ENCODE measurements at places on chromosomes 1 and 21. TPM values are rescaled to one million over a fixed set of nuclear protein-coding genes. Genes with fewer than 3 reads are reported as not detected.

The WDR77 gene
- total RNA-seq: 36.8 TPM

The GLIS1 gene
- total RNA-seq: 0.17 TPM

The S100A7 gene
- not detected for total RNA-seq

The PAPPA2 gene
- 0.46 TPM for total RNA-seq

The CFAP141 gene
- 5.4 TPM for total RNA-seq

GRCh38 chr1:21216835-21217811, 40.4 kb upstream of the EIF4G3 start:
- peak; percentile 23 for DNase-seq
- no peaks in the 10 kb centered on the region for H3K27me3 ChIP-seq
- H3K36me3 ChIP-seq: no peaks in the 10 kb centered on the region

DNA sequence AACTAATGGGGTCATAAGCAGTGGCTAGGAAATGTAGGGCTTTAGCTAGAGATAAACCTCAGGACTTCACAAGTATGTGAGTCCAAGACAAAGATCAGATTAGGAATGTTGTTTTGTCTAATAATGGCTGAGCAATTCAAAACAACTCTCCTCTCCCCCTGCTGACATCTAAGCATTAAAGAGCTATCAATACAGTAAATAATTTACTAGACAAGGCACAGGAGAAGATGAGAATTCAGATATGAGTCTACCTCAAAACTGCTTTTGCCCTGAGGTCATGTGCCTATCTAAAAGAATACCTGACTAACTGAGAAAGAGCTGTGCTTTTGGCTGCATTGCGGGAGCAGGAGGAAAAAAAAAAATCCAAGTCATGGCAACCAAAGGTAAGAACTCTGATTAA, 86.8 kb downstream of the SPATA17 start:
- no peaks in the 10 kb centered on the region for H3K36me3 ChIP-seq
- no peaks in the 10 kb centered on the region for H3K27me3 ChIP-seq
- no peak for DNase-seq
- H3K4me1 ChIP-seq: no peaks in the 10 kb centered on the region

- H3K4me3 ChIP-seq: no peak overlapping the region
- H3K27me3 ChIP-seq: no peaks in the 10 kb centered on the region
- no peak overlapping the region for H3K27ac ChIP-seq
- no peak for DNase-seq
These were observed 32.5 kb downstream of the IQGAP3 start for GRCh38 chr1:156539818-156540355.

DNA sequence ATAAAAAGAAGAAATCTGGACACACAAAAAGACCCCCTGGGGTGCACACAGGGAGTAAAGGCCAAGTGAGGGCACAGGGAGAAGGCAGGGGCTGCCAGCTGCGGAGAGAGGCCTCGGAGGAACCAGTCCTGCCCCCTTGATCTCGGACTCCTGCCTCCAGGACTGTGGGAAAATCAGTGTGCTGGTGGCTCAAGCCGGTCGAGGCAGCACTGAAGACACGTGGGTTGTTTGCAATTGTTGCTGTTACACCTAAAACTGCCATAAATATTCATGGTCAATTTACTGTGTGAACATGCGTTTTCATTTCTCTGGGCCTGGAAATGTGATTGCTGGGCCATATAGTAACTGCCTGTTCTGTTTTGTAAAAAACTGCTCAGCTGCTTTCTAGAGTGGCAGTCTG, 18.5 kb downstream of the IBA57 start:
- H3K4me3 ChIP-seq: no peak overlapping the region
- H3K4me1 ChIP-seq: no peaks in the 10 kb centered on the region
- no peaks in the 10 kb centered on the region for H3K27me3 ChIP-seq
- no peak for DNase-seq
- no peaks in the 10 kb centered on the region for H3K36me3 ChIP-seq
- H3K27ac ChIP-seq: no peak overlapping the region

DNA sequence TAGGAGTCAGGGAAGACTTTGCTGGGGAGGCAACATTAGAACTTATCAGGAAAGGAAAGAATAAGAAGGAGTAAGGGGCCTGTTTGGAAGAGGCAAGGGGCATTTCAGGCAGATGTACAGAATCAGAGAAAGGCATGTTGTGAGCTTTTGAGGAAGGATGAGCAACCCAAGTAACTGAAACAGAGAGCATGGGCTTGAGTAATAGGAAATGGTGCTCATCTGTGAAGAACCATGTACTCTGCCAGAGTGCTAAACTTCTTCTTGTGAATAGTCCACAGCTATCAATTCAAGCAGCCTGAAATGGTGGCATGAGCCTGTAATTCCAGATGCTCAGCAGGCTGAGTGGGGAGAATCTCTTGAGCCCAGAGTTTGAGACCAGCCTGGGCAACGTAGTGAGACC, 19.2 kb upstream of the PIGK start:
- H3K36me3 ChIP-seq: no peaks in the 10 kb centered on the region
- no peak overlapping the region for H3K27ac ChIP-seq
- H3K4me1 ChIP-seq: no peaks in the 10 kb centered on the region
- no peak for DNase-seq
- no peaks in the 10 kb centered on the region for H3K27me3 ChIP-seq
- no peak overlapping the region for H3K4me3 ChIP-seq

DNA sequence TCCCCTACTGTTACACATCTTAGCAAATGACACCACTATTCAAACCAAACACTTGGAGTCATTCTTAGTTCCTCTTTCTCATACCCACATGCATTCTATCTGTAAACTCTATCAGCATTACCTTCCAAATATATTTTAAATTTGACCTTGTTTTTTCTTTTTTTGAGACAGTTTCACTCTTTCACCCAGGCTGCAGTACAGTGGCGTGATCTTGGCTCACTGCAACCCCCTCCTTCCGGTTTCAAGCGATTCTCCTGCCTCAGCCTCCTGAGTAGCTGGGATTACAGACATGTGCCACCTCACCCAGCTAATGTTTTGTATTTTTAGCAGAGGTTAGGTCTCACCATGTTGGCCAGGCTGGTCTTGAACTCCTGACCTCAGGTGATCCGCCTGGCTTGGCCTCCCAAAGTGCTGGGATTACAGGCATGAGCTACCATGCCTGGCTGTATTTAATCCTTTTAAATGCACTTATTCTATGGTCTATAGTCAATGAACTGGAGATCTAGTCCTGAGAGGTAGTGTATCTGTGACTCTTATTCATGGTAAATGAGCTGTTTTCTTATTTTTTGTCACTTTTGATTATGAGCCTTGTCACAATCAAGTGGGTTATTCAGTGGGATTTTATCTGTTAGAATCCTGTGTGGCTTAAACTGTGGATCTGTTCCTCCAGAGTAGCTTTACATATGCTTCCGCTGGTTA, 73.1 kb downstream of the GATAD2B start:
- H3K4me1 ChIP-seq: no peaks in the 10 kb centered on the region
- no peak overlapping the region for H3K27ac ChIP-seq
- DNase-seq: no peak
- no peaks in the 10 kb centered on the region for H3K27me3 ChIP-seq
- H3K36me3 ChIP-seq: peaks cover 4% of the 10 kb centered on the region

DNA sequence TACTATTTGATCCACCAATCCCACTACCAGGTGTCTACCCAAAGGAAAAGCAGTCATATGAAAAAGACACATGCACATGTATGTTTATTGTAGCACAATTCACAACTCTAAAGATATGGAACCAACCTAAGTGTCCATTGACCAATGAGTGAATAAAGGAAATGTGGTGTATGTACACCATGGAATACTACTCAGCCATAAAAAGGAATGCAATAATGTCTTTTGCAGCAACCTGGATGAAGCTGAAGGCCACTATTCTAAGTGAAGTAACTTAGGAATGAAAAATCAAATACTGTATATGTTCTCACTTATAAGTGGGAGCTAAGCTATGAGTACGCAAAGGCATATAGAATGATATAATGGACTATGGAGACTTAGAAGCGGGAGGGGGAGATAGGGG, 12.6 kb downstream of the ADIPOR1 start:
- no peaks in the 10 kb centered on the region for H3K4me1 ChIP-seq
- DNase-seq: no peak

GRCh38 chr21:15444118-15444960, 285.4 kb upstream of the USP25 start:
- no peaks in the 10 kb centered on the region for H3K36me3 ChIP-seq
- H3K4me3 ChIP-seq: no peak overlapping the region
- H3K4me1 ChIP-seq: no peaks in the 10 kb centered on the region
- H3K27ac ChIP-seq: no peak overlapping the region
- no peaks in the 10 kb centered on the region for H3K27me3 ChIP-seq
- DNase-seq: no peak

- H3K27me3 ChIP-seq: no peaks in the 10 kb centered on the region
- H3K36me3 ChIP-seq: peaks cover 3% of the 10 kb centered on the region
- peaks cover 4% of the 10 kb centered on the region for H3K4me1 ChIP-seq
- no peak for DNase-seq
- no peak overlapping the region for H3K27ac ChIP-seq
These were observed 19.5 kb downstream of the SZRD1 start for GRCh38 chr1:16386454-16387113.
